ENCODE measurements at places on chromosomes 5 and 9.

DNA sequence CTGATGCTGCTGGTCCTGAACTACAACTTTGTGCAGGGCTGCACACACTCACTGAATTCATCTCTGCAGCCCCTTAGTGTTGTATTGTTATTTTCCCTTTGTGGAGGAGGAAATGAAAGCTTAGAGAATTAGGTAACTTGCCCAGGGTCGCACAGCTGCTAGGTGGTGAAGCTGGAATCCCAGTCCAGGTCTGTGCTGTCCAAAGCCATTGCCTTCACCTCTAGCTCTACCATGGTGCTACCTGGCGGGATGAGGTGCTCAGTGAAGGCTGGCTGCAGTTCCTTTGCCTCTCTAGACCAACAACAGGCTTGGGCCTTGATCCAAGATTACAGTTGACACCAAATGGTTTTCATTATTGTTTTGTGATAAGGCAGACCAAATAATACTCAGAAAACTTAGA, 177.8 kb upstream of the PITX1 start:
- DNase-seq, result no peak

GRCh38 chr9:37218800-37219425, 98.5 kb downstream of the ZCCHC7 start:
- no peak for DNase-seq

GRCh38 chr9:91163444-91163772, 198.3 kb downstream of the AUH start:
- DNase-seq, result no peak

GRCh38 chr5:113150821-113151220, 174.2 kb downstream of the DCP2 start:
- DNase-seq, result no peak

DNA sequence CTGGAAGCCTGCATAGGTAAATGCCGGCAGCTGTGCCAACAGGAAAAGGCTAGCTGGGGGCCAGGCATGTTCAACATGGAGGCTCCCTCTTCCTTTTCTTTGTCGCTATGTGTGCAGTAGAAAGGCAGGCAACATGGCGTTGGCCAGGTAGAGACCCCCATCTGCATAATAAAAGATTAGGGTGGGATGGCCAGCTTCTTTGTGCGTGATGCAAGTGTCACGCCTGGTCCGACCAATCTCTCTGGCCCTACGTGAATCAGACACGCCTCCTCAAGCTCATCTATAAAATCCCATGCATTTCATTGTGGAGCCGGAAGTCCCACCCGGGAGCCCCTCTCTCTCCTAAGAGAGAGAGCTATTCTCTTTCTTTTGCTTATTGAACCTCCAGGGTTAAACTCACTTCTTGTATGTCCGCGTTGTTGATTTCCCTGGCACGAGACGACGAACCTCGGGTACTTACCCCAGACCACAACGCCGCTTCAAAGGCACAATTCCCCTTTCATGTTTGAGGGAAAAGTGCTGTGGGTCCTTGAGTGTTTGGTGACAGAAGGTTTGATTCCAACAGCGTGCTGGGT, 25.0 kb upstream of the C5orf47 start:
- DNase-seq, result no peak

DNA sequence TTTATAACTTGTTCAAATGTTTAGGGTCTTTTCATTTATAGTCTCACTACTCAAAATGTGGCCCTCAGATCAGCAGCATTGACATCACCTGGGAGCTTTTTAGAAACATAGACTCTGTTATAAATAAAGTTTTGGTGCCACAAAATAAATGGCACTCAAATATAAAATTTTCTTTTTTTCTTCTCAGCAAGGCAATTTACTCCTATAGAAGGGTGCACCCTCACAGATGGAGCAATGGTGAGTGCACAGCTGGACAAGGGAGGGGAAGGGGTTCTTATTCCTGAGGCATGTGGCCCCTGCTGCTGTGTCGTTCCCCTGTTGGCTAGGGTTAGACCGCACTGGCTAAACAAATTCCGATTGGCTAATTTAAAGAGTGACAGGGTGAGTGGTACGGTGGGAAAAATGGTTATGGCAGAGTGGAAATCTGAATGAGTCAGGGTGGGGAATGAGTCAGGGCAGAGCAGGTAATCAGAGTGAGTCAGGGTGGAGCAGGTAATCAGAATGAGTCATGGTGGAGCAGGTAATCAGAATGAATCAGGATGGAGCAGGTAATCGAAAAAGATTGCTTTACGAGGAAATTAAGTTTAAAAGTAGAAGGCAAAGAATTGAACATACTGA, 31.8 kb upstream of the C7 start:
- DNase-seq, result no peak

DNA sequence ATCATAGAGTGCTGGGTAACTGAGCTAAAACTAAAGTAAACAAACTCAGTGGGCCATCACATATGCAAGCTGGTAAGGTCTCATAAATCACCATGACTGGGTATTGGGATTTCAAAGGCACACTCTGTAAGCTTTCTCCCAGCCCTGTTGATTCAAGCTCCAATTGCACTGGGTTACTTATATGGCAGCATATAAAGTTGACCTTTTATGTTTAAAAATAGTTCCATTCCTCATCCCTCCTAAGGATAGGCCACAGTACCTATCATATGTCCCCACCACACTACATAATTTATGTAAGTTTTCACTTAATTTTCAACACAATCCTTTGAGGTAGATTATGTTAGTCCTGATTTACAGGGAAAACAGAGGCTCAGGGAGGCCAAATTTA, 438.4 kb downstream of the RAB3C start:
- DNase-seq, result no peak

DNA sequence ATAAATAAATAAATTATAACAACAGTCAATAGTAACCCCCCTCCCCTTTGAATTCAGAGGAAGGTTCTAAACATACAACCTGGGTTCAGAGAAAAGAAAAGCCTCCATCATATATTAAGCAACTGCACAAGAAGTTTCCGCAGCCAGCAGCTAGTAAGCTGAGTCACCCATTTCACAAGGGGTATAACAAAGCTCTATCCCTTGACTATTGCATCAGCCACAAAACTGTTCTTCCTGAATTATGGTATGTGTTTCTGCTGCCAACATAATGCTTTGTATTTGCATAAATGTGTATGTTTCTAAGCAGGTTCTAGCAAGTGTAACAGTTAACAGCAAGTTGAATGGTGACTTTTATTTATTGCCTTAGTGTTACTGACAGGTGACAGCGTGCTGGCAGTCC, 6.8 kb upstream of the CEP120 start:
- peak; percentile 90 for DNase-seq

- DNase-seq, result peak; percentile 38
These were observed 26.7 kb upstream of the NXNL2 start for GRCh38 chr9:88508326-88508725.

- peak; percentile 97 for DNase-seq
These were observed 35.6 kb downstream of the TNFSF8 start for GRCh38 chr9:114894609-114895433.

DNA sequence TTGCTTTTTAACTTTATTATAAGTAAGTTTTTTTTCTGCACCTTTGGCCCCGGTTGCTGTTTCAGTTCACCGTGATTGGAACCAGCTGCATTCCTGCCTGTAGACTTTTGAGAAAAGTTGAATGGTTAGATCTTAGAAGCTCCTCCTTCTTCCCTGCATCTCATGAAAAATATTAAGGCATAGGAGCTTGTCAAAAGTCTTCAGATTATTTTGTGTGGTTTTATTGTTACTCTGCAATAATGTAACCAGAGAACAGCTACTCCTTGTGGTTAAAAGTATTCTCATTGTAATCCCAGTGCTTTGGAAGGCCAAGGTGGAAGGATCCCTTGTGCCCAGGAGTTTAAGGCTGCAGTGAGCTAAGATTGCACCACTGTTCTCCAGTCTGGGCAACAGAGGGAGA, 3.3 kb upstream of the SLC2A8 start:
- DNase-seq, result peak; percentile 19

GRCh38 chr9:83633255-83633654, 10.3 kb downstream of the IDNK start:
- DNase-seq, result no peak

DNA sequence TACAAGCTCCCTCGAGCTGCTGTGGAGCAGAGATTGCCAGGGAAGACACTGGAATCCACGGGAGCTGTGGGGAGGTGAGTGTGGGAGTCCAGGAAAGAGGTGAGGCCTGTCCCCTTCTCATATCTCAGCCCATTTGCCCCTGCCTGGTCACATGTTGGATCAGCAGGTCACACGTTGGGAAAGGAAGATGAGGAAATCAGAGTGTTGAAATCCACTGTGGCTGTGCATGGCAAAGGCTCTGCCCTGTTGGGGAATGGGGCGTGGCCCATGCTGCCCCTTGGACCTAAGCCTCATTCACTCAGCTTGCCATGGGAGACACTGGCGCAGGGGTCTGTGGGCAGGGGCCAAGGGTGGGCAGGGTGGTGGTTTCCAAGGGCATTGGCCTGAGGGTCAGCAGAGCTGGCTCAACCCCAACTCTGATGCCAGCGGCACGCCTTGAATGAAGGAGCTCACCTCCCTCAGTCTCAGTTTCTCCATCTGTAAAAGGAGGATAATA, 85.4 kb upstream of the CPEB4 start:
- no peak for DNase-seq

DNA sequence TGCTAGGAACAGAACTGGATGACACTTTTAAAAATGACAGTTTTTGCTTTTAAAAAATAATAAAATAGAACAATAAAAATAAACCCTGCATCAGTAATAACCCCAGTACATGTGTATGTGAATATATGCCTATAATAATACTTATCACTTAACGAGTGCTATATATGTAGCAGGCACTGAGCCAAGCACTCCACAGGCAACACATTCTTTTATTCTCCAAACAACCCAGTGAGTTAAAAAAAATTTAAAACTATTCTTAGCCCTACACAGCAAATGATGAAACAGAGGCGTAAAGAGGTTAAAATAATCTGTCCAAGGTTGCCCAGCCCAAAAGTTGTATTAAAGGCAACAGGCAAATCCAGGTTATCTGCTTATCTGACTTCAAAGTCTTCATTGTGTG, 124.5 kb upstream of the SMIM23 start:
- DNase-seq, result peak; percentile 86

DNA sequence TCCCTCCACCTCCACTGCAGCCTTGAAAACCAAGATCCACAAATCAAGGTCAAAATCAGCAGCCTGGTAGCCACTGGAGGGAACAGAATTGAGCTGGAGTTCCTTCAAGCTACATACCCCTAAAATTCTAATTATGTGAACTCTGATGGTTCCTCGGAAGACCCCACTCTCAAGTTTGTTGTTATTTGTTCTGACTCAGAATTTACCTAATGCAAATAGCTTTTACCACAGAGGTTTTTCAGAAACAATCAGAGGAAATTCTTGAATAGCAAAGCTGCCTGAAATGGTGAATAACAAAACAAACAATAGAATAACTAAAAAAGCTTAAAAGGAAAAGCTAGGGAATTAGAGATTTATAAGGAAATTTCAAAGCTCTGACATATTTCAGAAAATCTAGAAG, 220.0 kb downstream of the CDH18 start:
- no peak for DNase-seq

- peak; percentile 13 for DNase-seq
These were observed 31.7 kb downstream of the CLTA start for GRCh38 chr9:36222449-36222848.

DNA sequence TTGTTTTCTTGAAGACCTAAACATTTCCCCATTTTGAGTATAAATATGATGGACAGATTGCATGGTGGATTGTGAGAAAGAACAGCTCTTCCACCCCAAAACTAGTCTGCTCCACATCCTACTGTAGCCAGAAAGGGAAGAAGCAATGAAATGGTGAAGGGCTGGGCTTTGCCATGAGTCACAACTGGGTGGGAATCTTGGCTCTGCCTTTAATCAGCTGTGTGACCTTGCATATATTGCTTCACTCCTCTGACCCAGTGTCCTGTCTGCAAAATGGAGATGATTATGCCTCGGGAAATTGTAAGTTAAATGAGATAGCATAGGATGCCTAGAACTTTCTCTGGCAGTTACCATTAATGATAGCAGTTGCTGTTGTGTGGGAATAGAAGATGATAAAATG, 101.9 kb downstream of the PDE8B start:
- DNase-seq, result peak; percentile 16

DNA sequence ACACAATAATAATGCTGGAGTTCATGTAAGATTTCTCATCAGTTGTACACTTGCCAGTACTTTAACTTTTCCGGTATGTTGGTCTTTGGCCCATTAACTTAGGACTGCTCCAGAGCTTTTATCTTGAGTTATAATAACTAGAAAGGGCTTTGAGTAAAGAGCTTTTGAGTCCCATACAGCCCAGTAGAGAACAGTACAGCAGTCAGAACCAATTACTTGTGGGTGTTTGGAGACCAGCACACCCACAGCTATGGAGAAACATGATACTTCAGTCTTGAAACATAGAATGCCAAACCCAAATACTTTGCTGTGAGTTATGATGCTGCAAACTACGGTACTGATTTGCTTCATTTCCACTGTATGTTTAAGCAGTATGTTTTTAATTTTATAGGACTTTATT, 374.3 kb downstream of the CCDC171 start:
- DNase-seq, result peak; percentile 43

GRCh38 chr5:113186061-113186460, 209.5 kb downstream of the DCP2 start:
- DNase-seq, result no peak

- no peak for DNase-seq
These were observed 1.5 kb downstream of the VDAC1 start for GRCh38 chr5:134003064-134003816.

GRCh38 chr9:18976221-18976708, 56.7 kb downstream of the SAXO1 start:
- peak; percentile 14 for DNase-seq

GRCh38 chr9:4106760-4107143, 193.1 kb downstream of the GLIS3 start:
- peak; percentile 64 for DNase-seq

- no peak for DNase-seq
These were observed 31.1 kb downstream of the FBXO38 start for GRCh38 chr5:148414833-148415232.

GRCh38 chr5:131814990-131815389, 18.2 kb upstream of the FNIP1 start:
- peak; percentile 85 for DNase-seq

- no peak for DNase-seq
These were observed 35.3 kb upstream of the TRAF1 start for GRCh38 chr9:120961936-120962335.

DNA sequence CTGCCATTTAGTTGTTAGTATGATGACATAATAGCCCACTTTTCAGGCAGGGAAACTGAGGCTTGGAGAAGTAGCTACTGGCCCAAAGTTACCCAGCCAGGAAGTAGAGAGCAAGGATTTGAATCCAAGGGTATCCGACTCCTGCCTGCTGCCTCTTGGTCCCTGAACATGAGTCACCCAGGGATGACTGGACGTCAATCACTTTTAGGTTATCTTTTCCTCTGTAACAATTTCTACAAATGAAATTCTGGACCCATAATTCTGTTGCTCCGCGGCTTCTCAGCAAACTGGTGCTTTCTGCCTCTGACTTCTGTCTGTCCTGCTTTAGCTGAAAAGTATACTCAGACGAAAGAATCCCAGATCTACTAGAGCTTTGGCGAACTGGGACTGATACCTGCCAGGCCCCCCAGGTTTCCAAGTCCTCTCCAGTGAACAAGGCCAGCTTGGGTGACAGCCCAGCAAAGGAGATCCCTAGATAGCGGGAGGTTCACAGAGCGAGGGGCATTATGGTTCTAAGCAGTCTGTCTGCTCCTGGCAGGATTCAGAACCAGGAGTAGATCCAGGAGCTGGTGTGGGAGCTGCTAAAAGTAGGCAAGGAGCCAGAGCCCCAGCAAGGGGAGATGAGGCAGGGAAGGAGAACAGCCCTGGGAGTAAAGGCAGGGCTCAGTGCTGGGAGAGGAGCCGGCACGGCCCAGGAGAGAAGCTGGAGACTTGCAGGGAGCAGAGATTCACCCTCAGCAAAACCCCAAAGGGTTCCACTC, 20.6 kb downstream of the OLFML2A start:
- no peak for DNase-seq
